ENCODE measurements at places on chromosomes 1 and 21.

DNA sequence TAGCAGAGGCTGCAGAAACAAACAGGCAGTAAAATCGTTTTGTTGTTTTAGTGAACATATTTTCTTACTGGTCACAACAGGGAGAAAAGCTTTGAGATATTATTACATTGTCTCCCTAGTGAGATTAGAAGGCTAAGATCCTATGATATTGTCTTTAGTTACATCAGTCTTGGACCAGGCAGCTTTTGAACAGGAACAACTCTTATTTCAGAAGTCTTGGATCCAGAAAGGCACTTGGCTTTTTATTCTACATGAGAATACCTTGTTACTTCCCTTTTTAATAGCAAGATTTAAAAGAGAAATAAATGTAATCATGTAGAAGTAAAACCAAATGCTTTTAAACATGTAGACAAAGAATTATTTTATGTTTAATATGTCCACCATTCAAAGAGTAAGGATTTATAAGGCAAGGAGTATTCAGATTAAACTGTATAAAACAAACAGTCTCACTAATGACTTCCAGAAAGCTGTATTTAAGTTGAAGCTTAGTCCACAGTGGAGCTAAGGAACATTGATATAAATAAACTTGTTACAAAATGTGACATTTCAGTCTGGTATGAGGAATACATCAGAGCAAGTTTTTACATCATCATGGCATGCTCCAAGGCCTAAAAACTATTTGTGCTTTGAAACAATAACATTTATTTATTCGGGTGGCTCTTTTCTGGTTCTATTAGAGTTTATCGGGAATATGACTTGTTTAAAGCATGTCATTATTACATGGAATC, 72.2 kb downstream of the PHTF1 start:
- no peak for DNase-seq

DNA sequence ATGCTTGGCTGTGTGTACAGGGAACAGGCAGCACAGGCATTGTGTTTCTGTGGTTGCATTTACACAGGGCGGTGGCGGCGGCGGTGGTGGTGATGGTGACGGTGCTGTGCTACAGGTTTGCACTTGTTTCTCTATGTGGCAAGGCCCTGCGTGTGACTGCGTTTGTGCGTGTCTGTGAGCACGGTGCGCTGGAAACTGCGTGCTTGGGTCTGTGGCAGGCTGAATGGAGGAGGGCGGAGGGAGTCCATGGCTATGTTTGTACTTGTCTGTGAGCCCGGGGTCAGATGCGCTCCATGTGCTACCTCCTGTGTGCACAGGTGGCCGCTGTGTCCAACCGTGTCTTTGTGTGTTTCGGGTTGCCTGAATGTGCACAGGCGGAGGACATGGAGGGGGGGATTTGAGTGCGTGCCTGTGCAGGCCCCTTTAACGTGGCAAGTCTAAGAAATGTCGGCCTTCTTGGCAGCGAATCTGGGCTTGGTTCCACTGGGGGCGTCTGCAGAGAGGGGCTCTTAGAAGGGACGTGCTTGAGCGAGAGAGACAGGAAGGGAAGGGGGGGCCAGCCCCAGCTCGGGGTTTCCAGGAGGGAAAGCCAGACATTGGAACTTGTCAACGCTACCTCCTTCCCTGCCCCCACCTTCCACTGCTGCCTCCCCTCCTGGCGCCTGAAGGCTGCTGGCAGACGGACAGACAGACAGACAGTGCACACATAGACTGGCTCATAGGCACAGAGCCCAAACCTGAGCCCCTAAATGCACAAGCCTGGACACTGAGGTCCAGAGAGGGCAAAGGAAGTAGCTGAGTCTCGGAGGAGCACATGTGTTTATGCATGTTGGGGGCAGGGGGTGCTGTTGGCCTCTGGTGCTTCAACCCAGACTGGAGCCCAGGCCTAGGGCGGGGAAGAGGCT, 32.7 kb upstream of the WASF2 start:
- DNase-seq: no peak

DNA sequence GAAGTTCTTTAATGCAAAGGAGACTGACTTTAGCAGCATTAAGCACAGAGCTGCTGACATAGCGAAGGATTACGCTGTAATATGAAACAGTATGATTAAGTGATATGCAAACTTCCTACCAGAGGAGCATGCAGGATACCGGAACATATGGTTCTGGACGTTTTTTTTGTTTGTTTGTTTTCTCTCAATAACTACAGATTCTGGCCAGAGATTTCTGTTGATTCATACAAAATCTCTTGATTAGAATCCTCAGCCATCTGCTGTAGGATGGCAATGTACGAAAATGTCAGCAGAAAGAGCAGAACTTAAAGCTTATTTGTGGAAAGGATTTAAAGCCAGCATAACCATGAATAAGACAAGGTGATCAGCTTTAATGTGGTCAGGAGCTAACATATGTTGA, 970.7 kb downstream of the KCNT2 start:
- no peak for DNase-seq

DNA sequence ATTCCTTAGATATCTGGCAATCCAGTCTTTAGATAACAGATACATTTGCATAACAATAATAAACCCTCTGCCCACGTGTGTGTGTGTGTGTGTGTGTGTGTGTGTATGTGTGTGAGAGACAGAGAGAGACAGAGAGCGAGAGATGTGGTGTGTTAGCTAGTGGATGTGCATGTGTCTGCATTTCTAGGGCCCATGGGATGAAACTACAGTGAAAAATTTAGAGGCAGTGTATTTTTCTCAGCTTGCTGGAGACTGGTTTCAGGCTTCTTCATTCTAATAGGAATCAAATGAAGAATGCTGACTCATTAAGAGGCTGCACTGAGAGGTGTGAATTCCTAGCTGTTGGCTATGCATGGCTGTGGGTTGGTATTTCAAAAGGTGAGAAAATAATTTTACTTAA, 303.2 kb downstream of the LMX1A start:
- DNase-seq: no peak

Data from H4 (cell line).